ENCODE measurements at places on chromosomes 4 and X.

- peak; percentile 98 for DNase-seq
Measured at GRCh38 chr4:56435140-56435926, at the start of gene PPAT. Gene PPAT, minus strand, starts transcription at chr4:56435615. Its CDS starts 138 bp downstream, at chr4:56435477.

GRCh38 chr4:80305466-80305865 is 30.1 kb upstream of the CFAP299 start:
- DNase-seq, result peak; percentile 49

DNA sequence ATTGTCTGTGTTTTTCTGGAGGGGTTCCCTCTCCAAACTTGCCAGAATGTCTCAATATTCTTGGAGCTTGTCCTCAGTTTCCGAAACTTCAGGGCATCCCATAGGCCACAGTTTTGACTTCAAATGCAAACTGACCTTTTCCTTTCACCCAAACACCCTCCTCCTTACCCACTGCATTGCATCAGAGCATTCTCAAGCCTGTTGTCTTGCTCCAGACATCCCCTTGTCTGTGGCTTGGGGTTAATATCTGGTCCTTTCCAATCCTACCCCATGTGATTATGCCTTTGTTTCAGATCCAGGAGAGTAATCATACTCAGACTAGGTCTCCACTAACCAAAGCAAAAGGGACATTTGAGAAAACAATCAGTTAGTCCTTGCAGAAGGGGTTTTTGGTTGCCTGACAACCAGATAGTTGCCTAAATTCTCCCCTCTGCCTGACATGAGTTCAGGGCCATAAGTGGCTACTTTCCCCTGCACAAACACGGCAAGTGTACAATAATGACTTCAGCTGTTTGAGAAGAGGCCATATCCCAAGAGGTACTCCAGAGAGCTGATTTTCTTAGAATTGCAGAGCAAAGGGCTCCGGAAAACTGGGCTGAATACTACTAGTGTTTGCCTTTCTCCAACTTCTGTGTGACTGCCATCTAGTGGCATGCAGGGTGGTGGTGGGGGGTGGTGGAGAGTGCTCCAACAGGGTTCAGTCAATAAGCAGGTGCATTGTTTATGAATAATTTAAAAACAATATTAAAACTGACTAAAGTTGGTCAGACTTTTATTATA is 130.2 kb downstream of the CHRDL1 start:
- peak; percentile 11 for DNase-seq

DNA sequence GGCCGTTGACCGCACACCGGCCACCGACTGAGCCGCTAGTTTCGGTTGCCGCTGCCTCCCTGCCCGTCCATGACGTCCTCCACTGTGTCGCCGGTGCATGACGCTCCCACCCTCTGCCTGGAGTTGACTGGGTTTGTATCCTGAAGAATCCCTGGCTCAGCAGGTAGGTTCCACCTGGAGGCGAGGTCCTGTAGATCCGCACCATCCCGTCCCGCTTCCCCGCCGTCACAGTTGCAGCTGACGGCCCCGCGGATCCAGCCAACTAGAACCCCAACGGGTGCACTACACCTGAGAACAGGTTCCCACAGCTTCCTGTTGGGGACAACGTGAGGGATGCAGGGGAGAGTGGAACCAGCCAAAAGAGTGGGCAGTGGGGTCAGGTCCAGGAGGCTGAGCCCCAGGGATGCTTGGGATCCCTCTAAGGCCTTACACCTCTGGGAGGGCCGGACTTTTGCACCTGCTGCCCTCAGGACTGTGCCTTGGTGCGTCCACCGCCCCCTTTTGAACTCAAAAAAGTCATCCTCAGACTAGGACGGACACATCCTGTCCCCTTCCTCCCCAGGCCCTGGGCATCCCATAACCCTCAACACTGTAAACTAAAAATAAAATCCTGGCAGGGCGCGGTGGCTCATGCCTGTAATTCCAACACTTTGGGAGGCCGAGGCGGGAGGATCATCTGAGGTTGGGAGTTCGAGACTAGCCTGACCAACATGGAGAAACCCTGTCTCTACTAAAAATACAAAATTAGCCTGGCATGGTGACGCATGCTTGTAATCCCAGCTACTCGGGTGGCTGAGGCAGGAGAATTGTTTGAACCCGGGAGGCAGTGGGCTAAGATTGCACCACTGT is 1.1 kb upstream of the SLBP start:
- no peak for DNase-seq

DNA sequence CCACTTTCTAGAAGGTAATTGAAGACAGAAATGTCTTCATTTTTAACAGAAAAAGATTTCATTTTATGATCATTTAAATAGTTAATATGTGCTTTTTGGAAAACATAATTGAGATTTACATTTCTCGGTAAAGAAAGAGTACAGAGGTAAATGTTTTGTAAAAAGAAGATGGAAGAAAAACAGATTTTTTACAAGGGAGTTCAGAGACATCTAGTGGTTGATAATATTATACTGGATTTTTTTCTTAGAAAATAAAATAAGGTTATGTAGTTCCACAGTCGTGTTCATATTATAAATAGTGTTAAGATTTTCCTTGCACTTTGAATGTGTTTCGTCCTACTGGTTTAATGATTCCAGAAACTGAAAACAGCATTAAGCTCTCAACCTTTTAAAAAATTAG is 60.6 kb downstream of the SMARCA1 start:
- DNase-seq, result no peak

DNA sequence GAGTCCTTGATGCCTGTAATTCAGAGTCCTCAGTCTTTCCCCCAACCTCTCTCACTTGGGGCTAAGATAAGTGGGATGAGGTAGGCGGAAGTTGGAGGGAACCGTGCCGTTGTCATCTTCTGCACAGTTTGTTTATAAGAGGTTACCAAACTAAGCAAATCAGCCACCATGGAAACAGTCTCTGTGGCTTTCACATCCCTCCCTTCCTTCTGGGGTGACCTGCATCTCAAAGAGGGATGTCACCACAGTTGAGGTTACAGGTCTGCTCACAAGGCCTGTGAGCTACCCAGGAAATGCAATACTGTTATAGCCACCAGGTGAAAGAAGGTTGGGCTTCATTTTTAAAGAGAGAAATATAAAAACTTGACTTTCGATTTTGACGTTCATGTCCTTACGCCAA is 26.3 kb downstream of the RTL5 start:
- DNase-seq, result no peak

GRCh38 chrX:70033348-70034051 is 16.2 kb downstream of the AWAT2 start:
- DNase-seq, result peak; percentile 45

GRCh38 chr4:184962125-184962638 is 56.1 kb upstream of the HELT start:
- no peak for DNase-seq

DNA sequence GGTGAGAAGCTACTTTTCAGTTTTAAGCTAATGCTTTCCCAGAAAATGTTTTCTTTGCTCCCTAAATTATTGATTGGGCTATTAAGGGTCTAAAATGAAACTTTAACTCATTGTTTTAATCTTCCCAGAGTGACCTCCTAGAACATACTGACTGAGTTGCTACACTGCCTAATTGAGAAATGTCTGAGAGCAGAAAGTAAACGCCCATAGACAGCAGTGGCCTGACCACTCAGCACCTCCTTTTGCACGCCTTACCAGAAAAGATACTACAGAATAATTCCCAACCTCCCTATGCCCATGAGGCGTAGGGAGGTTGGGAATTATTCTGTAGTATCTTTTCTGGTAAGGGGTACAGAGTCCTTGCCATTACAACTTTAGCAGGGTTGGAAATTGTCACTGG is 381.8 kb upstream of the LCORL start:
- no peak for DNase-seq

GRCh38 chr4:27008679-27009078 is 148.0 kb downstream of the STIM2 start:
- DNase-seq, result no peak

DNA sequence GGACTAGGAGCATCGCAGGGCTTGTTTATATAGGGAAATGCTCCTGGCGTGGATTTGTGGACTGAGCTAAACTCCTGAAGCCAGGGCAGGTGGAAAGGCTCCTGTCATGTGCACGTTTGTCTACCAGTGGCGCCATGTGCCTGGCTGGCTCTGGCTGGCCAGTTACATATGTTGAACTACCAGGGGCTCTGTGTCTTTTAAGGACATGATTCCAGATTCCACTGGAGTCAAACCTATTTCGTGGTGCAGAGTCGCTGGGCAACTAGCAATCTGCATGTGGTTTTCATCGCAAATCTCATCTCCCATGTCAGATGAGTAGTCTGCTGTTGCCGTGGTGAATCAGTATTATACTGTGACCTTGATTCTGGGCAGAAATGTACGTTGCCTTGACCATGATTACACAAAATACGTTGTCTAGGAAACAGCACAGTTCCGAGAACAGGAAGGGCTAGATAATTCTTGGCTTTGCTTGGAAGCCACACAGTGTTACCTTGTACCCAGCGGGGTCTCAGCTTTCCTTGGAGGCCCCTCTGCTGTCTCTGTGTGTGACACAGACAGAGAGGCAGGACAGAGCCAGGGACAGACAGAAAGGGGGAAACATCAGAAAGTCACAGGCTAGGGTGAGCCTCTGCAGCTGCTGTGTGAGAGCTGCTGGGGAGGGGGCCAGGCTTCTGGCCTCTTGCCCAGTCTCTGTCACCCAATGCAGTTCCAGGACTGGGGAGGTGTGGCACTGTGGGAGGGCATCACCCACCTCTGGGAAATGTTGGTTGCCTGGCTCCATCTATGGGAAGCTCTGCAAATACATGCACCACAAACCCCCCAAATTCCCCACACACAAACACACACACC is 19.2 kb downstream of the PNMA6E start:
- peak; percentile 95 for DNase-seq

- DNase-seq, result peak; percentile 4
Measured at GRCh38 chr4:70559924-70560323, 32.1 kb upstream of the AMBN start.

- DNase-seq, result no peak
Measured at GRCh38 chr4:139767168-139767567, 101.5 kb downstream of the MGST2 start.

GRCh38 chrX:153226344-153227185 is 47.5 kb downstream of the MAGEA1 start:
- DNase-seq, result peak; percentile 21

DNA sequence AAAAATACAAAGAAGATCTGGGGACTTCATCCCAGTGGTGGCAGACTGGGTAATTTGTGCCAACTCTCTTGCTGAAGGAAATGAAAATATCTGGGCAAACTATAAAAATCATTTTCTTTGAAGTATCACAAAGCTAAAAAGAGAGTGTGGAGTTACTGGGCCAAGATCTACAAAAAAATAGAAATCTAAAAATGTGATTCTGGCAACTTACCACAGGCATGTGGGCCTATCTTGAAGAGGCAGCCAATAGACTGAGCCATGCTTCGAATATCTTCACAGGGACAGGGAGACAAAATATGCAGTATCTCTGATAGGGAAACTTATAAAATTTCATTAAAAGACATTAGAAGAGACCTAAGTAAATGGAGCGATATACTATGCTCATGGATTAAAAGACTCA is 168.8 kb downstream of the RCHY1 start:
- peak; percentile 46 for DNase-seq

DNA sequence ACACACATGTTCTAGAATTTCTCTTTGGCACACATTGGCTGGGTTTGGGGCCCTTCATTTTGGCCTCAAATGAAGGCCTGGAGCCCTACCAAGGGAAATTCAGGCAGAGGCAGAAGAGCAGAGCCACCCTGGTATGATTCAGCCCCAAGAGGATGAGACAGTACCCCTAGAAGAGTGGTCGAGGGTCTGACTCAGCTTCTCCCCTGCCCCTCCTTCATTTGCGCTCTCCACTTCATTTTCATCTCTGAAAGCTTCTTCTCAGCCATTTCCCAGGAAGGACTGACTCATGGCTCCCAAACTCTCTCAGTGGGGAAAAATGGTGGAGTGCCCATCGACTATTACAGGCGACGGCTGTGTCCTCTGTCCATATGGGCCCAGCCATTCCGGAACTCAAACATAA is 43.5 kb downstream of the MAMLD1 start:
- DNase-seq, result no peak

GRCh38 chr4:152643153-152644035 is 36.4 kb downstream of the TMEM154 start:
- DNase-seq, result peak; percentile 39

DNA sequence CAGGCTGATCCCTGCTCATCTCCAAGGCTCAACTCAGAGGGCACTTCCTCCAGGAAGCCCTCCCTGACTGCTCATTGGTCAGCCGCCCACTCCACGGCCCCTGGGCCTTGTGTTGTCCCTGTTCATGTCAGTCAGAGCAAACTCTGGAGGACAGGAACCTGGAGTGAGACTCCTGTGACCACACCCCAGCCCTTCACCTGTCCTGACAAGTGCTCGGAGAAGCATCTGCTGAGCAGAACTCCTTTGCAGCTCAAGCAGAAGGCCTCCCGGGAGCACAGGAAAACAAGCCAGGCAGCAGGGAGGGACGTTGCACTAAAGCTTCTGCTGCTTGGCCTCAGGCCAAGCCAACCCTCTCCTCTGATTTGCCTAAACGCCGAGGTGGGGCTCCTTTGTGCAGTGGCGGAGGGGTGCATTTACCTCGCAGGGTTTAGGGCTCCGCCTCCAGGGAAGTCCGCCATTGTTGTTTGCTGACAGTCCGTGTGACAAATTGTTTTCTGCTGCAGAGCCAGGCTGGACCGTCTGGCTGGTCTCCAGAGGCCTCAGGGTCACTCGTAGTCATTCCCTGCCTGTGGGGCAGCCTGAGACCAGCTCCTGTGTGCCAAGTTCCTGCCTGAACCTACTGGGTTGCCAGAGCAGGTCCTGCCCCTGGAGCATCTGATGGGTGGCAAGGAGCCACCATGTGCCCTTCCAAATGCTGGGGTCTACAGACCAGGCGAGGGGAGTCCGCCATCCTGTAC is 61.8 kb downstream of the C4orf50 start:
- no peak for DNase-seq

GRCh38 chr4:31755751-31756150 is 1035.6 kb downstream of the PCDH7 start:
- DNase-seq, result no peak

GRCh38 chrX:93695981-93696380 is 22.0 kb downstream of the FAM133A start:
- DNase-seq, result no peak

- DNase-seq, result peak; percentile 66
Measured at GRCh38 chr4:113645771-113646441, 115.6 kb downstream of the CAMK2D start.

DNA sequence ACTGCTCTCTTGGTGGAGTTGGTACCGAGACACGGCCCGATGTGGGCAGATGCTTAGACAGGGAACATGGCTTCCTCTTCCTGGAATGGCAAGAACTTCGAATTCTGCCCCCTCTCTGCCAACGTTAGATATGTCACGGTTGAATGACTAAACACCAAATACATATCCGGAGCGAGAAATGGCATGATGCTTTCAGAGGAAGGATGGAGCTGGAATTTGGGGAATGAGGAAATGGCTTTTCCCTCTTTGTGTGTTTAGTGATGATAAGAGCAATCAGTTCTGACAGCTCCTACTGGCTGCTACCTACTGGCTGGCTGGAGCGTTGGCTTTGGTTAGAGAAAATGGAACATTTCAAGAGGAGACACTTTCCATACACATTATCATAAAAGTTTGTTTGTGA is 140.0 kb downstream of the DHRSX start:
- peak; percentile 65 for DNase-seq

GRCh38 chr4:122334828-122335227 is 44.0 kb upstream of the ADAD1 start:
- DNase-seq, result no peak

DNA sequence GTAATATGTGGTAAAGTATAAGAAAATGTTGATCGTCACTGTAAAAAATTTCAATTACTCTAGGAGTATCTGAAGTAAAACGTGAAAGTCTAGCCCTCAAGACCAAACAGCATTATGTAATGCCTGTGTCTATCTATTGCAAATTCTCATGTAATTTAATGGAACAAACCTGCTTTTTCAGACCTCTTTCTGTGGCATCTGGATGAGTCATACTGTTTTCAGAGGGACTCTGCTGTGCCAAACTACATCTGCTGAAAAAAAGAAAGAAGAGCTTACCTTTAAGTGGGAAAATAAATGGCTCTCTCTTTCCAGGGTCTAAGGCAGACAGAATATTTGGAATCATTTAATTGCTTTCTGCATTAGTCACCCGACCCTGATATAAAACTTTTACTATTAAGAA is 89.8 kb upstream of the ARMCX2 start:
- no peak for DNase-seq
